ENCODE measurements at places on chromosomes 7 and 10.

DNA sequence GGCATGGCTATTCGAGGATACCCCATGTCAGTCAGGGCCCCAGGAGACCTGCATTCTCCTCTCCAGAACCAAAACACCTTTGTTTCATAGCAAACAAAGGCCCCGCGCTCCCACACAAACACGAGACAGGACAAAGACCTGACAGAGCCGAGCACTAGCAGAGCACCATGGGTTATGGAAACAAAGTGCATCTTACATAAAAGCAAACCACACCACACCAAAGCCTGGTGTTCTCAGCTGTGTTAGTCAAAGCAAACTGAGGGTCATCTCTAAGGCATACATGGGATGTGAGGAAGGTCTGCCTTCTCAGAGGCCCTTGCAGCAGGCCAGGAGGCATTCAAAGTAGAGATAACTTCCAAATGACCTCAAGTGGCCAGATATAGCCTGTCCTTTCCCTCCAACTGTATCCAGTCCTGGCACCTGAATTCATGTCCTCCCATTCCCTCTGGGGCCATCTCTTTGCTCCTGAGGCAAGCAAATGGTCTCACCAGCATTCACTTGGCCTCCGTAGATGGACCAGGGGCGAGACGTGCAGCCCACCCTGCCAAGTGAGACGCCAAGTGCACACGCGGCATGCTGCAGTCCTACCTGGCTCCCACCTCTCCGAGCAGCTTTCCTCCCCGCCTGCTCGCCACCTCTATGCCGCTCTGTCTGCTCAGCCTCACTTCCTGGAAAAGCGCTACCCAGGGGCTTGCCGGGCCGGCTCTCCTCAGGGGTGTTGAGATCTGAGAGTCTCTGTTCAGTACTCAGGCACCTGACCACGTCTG is 45.3 kb upstream of the PDLIM1 start:
- DNase-seq = no peak

DNA sequence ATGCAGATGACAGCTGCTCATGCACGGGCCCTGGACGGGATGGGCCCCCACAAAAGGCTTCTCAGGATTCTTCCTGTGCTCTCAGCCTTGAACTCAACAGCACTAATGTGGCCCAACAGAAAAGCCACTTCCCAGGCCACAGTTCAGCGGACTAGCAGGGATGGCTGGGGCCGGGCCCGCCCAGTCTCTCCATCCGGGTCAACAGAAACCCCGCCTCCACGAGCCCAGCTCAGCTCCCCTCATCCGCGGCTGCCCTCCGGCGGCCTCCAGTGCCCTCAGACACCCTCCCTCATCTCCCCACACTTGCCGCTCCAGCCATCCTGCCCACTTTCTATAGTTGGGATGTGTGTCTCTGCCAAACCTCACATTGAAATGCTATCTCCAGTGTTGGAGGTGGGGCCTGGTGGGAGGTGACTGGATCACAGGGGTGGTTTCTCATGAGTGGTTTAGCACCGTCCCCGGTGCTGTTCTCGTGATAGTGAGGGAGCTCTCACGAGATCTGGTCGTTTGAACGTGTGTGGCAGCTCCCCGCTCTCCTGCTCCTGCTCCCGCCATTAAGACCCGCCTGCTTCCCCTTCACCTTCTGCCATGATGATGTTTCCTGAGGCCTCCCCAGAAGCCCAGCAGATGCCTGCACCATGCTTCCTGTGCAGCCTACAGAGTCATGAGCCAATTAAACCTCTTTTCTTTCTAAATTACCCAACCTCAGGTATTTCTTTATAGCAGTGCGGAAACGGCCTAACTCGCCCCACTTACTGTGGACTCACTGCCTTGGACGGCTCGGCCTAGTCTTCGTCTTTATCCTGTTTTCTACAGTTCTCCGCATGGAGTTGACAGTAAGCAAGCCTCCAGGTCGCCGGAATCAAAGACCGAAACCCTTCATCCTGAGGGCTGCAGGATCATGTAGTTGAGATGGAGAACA is 169.9 kb upstream of the RNF32 start:
- no peak for DNase-seq

DNA sequence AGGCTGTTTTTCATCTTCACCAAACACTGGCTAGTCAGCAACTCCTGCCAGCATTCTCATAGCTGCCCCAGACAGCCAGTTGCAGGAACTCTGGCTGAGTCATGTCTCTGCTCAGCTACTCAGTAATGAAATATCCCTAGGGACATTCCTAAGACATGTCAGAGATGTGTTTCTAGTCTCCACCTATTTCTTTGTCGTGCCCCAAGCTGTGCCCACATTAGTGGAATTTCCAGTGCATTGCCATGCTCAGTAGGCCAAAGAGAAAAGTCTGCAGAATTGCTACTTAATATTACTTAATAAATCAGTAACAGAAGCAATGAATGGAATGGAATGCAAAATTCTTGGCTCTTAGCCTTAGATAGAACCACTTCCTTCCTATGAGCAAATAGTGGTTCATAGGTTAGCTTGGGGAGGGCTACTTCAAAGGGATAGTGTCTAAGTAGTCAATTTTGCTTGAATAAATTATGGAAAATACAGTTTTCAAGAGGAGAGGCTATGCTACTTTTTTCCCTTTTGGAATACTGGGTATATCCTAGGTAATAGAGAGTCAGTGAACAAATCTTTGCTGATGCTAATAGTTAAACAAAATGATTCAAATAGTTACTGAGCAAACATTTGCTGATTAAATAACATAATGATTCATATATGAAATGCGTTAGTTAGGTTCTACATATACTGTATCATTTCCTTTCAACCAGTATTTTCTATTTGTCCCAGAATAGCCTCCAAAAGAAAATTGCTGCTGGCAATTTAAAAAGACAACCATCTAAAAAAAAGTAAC is 23.6 kb upstream of the SEMA3C start:
- DNase-seq = no peak

GRCh38 chr7:1454542-1454941 is 4.7 kb downstream of the MICALL2 start:
- DNase-seq = no peak

DNA sequence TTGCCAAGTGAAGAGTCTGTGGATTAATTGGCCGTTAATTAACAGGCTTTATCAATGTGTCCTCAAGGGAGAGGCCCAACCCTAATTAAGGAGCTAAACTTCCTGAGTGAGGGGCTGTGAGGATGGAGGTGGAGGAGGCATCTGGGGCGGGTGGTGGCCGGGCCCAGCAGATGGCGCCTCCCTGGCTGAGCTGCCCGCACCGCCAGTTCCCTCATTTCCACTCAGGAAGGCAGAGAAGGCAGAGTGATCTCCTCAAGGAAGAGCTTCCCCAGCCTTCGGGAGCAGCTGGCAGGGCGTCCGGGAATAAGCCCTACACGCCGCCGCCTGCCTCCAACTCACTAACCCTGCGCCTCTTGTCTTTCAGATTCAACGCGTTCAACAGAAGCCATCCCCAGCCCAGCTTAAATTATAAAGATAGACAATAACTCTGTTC is 112.2 kb downstream of the CYTH3 start:
- DNase-seq = peak; percentile 84

DNA sequence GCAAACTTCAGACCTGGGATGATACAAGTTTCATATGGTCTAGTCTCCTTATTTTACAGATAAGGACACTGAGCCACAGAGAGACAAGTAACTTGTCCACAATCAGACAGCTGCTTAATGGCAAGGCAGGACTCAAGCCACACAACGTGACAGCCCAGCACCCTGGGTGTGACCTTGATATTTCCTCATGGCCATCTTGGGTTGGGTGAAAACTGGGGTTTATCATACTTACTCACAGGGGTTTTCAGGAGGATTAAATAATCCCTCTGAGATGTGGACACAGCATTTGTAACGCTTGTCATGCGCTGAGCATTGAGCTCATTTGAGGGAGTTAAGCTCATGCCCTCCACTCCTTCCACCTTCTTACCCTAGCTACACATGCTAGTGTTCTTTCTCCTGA is 58.0 kb downstream of the ABLIM1 start:
- DNase-seq = no peak

DNA sequence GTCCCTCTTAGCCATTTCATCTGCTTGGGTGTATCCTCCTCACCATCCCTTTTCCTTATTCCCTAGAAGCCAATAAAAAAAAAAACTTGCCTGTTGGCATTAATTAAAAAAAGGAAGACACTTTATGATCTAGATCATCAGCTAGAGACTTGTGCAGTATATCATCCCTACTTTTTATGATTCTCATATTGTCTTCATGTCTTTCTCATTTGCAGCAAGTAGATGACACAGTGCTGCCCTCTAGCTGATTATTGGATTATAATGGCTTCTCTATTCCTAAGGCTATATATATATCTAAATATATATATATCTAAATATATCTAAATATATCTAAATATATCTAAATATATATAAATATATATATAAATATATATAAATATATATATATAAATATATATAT is 272.4 kb upstream of the LRGUK start:
- peak; percentile 65 for DNase-seq

- no peak for DNase-seq
These were observed 814 bp upstream of the GPAM start for GRCh38 chr10:112184379-112184778.

DNA sequence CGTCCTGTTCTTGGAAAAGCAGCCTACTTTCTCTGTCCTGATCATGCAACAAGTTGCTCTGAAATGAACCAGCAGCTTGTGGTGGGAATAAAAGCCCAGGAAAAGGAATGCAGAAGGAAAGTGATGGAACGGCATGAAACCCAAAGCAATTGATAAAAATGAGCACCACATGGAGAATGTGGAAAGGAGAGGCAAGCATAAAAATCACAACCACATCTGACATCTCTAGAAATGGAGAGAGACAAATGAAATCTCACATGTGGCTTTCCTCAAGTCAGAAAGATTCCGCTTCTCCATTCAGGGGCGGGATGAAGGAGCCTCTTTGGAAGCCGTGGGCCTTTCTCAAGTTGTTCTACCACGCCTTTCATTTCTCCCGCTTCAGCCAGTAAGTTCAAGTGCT is 631.7 kb upstream of the GALNT17 start:
- no peak for DNase-seq

GRCh38 chr7:82810558-82811259 is 352.0 kb downstream of the PCLO start:
- DNase-seq = peak; percentile 71

- DNase-seq = peak; percentile 78
These were observed 437.6 kb upstream of the ZMIZ1 start for GRCh38 chr10:78630944-78631838.

DNA sequence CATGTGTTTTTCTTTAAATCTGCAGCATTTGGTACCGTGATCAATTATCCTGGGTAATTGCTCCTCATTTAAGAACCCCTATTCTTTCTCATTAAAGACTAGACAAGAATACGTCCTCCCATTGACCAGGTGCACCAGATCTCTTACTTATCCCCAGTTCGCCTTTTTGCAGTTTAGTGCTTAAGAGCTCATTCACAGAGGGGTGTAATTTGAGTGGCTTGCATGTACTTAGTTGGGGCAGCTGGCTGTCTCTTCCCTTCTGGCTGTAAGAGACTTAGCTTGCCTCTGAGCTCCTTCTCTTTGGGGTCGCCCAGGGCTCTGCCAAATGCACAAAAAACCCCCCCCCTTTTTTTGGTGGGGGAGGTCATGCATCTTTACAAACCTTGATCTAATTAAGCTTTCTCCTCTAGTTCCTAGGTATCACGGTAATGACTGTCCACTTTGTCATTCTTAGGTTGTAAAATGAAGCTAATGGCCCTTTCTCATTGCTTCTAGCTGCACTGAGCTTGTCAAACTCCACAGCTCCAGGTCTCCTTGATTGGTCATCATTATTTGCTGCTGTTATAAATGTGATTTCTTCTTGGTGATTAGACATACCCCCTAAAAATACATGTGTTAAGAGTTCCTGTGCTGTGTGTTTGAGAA is 26.3 kb downstream of the GAD2 start:
- DNase-seq = no peak

DNA sequence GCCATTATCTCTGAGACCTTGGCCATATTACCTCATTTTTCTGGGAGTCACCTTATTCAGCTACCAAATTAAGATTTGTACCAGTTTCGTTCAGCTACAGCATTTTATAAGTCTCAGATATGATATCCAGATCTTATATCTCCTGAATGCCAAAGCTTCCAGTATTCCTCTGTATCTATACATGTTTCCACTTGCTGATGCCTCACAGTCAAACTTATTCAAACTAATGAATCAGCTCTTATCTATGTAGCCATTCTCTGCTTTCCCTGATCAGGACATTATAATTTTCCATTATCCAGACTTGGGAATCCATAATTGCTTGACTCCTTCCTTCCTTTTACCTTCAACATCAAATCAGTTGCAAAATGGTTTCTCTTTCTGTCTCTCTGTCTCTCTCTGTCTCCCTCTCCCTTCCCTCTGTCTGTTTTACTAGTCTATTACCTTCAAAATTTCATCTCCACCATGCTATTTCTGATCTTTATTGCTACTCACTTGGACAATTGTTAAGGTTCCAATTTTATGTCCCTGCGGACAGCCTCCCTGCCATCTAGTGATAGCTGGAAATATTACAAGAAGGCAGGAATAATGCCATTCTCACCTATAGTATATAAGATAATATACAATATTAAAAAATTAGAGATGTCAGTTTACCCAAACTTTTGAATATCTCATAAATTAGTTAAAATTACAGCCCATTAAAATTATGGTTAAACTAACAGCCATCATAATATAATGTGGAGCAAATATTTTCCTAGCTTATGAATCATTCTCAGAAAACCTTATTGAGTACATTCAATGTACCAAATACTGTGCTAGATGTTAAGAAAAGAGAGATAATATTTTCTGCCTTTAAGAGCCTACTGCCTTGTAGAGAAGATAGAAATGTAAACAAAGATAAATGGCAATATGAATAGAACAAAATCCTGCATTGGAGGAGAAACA is 89.8 kb downstream of the PCLO start:
- no peak for DNase-seq

DNA sequence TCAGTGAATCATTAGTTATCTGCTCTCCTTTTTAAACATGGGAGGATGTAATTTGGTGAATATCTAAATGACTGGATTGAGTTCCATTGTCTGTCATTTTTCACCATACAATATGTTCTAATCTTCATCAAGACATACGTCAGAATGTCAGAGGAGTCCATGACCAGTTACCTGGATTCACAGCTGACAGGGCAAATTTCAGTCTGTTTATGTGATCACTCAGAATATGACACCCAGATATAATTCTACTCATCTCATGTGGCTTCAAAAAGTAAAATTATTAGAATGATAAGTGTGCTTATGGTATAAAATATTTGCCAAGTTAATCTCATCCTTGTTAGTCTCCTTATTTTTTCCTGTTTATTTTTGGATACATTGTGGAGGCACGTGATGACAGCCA is 150.2 kb downstream of the CDC14C start:
- DNase-seq = no peak

DNA sequence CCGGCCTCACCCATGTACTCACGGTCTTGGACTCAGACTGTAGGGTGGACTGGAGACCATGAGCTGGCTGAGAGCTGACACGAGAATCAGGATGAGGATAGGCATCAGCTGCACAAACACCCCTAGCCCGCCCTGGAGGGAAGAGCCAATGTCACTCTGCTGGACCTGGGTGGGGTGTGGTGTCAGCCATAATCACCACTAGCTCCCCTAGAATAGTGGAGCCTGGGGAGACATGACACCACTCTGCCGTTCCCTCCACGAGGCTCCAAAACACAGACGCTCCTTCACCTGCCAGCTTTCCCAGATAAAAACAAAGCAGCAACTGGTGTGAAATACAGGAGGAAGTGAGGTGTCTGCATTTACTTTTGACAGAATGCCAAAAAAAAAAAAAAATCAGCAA is 16.5 kb downstream of the DNAJB12 start:
- DNase-seq = no peak

All from muscle of back (tissue), 13 donors.